ENCODE measurements at places on chromosomes 7 and 10.

DNA sequence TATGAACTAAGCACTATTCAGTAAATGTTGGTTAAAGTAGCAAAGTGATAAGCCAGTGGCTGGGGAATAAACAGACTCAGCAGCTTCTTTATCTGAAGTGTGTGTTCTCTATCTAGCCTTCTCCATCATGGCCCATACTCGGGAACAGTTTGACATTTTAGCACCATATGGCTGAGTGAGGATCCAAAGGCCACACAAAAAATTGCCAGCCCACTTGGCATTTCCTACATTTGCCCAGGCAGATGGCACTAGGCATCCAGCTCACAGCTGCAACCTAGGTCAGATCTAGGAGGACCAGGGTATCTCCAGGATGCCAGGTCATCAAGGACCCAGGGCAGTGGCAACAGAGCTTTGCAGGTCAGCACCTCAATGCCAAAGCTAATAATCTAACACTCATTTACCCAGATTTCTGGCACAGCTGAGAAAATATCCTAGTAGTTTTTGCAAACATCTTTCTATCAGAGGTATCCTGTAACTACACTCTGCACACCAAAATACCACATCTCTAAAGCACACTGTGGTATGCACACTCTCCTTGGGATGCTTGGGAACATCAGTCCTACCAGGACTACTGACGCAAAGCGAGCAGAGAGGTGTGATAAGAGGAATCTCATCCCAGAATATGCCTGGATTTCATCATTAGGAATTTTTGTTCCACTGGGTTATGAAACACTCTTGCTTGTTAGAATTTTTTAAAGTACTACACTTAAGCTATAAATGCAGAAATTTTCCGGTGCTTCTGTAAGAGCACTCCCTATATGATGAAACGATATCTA, 61.7 kb downstream of the DOCK4 start:
- DNase-seq: no peak

DNA sequence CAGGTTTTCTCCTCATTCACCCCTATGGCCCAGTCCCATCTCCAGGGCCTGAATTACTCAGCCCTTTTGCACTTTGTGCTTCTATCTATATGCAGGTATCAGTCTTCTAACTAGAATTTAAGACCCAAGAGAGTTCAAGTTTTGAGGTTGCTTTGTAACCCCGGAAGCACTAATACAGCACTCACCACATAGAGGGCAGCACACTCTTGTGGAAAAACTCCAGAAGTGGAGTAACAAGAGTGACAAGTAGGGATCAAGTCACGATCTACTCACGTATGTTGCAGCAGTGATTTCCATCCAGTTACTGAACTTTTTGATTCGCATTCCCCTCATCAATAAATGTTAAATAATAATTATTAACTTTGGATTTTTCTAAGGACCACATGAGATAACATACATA, 151.0 kb downstream of the CHCHD3 start:
- DNase-seq: peak; percentile 42

- DNase-seq: no peak
These were observed 128.9 kb downstream of the HDAC9 start for GRCh38 chr7:18624459-18624858.

DNA sequence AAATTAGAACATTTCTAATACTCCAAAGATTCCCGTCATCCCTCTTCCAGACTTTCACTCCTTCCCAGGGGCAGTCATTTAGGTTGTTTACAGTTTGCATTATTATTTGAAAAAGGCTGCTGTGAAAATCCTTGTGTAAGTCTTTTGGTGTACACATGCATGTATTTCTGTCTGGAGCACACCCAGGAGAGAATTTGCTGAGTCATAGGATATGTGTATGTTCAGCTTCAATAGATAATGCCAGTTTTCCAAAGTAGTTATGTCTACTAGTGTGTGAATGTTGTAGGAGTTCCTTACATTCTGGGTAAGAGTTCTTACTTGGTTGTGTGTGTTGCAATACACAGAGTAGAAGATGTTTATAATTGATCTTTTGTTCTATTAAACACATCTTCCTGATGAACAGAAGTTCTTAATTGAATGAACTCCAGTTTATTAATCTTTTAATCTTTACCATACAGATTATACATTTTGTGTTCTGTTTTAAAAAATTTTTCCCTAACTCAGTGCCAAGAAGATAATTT, 25.3 kb downstream of the CROT start:
- DNase-seq: no peak

GRCh38 chr10:29535012-29535777, 99.6 kb downstream of the SVIL start:
- DNase-seq: peak; percentile 83

DNA sequence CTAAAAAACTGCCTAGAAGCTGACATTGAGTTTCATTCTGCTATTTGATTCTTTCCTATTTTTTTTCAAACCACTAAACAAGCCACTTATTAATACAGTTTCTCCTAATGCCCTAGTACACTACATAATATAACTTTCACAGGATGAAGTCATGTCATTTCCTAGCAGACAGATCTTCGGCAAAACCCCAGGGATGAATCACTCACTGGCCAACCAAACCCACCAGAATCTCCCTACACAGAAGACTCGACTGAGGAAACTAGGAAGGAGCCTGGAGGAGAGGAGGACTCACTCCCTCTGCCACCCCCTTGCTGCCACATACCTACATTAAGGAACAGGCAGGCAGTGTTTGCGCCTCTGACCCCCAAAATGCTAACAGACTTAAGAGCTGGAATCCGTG, 33.4 kb downstream of the XPNPEP1 start:
- DNase-seq: no peak

DNA sequence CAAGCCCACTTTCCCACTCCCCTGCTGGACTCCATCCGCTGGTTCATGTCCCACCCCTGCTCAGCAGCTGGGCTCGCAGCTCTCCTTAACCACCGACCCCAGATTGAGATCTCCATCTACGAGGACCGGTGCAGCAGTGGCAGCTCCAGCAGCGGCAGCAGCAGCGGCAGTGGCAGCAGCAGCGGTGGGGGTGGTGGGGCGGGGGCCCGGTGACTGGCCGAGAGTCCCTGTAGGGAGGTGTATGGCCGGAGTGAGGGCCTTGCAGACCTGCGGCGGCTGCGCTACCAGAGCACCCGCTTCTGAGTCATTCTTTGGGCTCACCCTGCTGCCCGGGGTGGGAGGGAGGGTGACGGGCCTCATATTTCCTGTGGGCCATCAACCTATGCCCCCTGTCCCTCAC, 15.8 kb downstream of the GOLGA7B start:
- DNase-seq: no peak

Data from globus pallidus (tissue), 1 donor.